Activated CD8-positive, alpha-beta T cell treated with anti-CD3 and anti-CD28 coated beads, Interleukin-2, amount 10 ng/mL, durations not matched to agents 7 days and 5 days (primary cell): ENCODE measurements at places on chromosomes 3 and 15. TPM values are rescaled to one million over a fixed set of nuclear protein-coding genes. Genes with fewer than 3 reads are reported as not detected.
A peak's percentile ranks its signal among the peaks of the same experiment; 100 is the strongest.

GRCh38 chr15:72339777-72340177 is 19.8 kb upstream of the CELF6 start:
- DNase-seq: no peak

- DNase-seq: no peak
Measured at GRCh38 chr3:105830836-105831235, 38.0 kb downstream of the CBLB start.

GRCh38 chr3:12489368-12489767 is 5.1 kb downstream of the TSEN2 start:
- no peak for DNase-seq

GRCh38 chr3:17861476-17861875 is 119.0 kb upstream of the TBC1D5 start:
- DNase-seq: no peak

ACAD9 gene
- total RNA-seq: 68.3 TPM

GRCh38 chr3:10394491-10395025 is 73.6 kb upstream of the SEC13 start:
- DNase-seq: no peak

RYR3 gene
- not detected for total RNA-seq

PRKAR2A gene
- 40.2 TPM for total RNA-seq

- no peak for DNase-seq
Measured at GRCh38 chr3:29067007-29067406, 213.9 kb upstream of the RBMS3 start.

LMOD3 gene
- total RNA-seq: not detected

DNA sequence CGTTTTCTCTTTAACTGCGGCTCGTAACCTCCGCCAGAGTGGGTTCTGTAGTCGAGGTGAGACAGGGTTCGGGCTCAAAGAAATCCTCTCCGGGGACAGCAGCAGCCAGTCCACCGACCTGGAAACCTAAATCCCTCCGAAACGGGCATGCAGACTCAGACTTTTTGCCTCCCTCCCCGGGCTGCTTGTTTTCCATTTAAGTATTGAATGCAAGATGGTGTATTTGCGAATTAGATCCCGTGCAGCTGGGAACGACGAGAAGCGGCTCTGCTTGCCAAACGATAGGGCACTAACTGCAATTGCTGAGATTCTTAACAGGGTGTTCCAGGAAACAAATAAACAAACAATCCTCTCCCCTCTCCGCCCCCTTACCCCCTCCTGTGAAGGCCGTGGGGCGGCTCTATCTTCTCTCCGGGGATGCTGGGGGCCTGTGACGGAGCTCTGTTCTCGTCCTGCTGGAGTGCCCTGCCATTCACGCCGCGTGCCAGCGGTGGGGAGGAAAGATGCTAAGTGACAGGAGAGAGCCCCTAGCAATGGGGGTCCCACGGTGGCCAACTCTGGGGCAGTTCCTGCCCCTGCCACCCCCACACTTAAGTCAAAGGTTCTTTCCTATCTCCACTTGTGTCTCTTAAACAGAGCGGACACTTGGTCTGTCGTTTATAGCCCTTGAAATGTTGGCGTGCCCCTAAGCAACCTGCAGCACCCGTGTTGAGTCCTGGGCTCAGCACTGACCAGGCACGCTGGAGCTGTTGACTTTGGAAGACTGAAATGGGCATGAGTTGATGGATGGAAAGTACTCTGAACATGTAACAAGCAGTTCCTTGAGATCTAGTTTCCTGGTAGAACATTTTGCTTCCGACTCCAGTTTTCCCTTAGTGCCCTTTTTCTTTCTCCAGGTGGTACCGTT is 1.3 kb upstream of the ETV5 start:
- DNase-seq: peak; percentile 24

GPR171 gene
- total RNA-seq: 124 TPM

DNA sequence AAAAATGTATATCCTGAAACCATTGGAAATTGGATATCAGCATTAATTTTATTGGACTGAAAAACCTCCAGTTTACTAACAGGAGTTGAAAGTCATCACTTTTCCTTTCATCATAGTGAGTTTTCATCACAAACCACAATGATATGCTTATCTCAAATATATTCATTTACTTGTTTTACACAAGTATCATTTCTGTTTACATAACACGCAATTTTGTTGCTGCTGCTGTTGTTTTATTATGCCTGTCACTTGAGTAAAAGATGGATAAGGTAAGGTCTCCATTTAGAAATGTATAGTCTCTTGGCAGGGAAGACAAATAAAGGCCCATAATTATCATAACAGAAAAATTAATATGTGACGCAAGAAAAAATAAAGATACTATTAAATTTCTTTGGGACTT is 199.2 kb downstream of the TP63 start:
- DNase-seq: no peak

FAM81A gene
- 4.7 TPM for total RNA-seq

DNA sequence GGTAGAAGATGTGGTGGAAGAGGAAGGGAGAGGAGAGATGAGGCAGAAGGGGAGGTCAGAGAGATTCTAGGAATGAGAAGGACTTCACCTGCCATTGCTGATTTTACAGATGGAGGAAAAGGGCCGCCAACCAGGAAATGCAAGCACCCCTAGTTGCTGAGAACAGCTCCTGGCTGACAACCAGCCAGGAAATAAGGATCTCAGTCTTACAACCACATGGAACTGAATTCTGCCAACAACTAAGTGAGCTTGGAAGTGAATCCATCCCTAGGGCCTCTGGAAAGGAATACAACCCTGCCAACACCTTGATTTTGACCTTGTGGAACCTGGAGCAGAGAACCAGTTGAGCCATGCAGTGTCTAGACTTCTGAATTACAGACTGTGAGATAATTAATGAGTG is 86.6 kb downstream of the EDEM1 start:
- no peak for DNase-seq

SLC27A2 gene
- 11.6 TPM for total RNA-seq

GRCh38 chr15:33215941-33216872 is 21.7 kb upstream of the FMN1 start:
- no peak for DNase-seq

TMCO5A gene
- total RNA-seq: not detected

DNA sequence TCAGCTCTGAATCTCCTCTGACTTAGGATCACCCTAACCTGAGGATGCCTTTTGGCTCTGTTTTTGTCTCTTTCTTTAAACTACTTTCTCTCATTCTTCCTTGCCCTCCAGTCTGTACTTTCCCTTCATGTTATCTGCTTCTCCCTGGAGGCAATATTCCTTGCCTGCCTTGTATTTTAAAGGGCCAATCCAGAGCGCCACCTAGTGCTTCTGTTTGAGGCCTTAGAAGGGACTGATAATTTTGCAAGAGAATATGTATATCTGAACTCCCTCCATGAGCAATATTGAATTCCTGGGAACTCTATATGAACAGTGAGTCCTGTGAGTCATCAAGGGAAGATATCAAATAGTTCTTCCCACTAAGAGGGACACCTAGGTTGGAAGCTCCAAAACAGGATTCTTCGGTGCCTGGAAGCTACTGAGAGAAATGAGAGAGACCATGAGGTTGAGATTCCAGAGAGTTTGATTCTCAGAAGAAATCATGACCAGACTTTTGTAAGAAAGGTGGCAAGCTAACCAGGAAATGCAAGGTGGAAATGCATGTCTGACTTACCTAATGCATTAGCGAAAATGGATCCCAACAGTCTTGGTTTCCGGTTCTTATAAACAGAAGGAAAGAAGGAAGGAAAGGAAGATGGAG is 203.8 kb upstream of the CD96 start:
- DNase-seq: peak; percentile 69

DNA sequence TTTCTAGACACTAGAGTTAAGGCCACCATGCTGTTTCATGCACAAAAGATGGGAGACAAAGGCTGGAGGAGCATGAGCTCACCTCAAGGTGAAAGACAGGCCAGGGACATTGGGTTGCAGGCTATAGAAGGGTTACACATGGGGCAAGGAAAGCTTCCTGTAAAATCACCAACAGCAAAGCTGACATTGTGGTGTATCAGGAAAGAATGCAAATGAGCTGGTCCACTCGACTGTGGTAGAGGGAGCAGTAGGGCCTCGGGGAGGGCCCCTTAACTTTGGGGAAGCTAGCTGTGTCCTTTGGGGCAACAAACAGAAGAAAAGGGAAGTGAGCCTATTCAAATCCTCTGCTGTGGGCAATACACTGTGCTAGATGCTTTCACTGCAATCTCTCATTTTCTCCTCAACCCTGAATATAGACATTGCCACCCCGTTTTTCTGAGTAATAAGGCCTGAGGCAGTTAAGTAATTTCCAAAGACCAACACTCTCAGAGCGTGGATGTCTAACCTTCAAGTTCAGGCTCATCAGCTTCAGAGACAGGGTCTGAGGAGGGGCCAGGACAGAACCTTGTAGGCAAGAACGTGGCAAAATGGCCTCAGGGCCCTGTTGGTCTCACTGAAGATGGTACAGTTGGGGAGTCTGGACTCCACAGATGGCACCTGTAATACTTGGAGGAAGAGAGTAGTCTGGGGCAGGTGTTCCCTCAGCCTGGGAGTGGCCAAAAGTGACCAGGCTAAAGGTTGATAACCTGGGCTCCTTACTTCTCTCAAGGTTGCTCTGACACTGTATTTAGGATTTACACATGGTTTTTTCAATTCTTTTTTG is 24.1 kb downstream of the CX3CR1 start:
- DNase-seq: no peak

DNA sequence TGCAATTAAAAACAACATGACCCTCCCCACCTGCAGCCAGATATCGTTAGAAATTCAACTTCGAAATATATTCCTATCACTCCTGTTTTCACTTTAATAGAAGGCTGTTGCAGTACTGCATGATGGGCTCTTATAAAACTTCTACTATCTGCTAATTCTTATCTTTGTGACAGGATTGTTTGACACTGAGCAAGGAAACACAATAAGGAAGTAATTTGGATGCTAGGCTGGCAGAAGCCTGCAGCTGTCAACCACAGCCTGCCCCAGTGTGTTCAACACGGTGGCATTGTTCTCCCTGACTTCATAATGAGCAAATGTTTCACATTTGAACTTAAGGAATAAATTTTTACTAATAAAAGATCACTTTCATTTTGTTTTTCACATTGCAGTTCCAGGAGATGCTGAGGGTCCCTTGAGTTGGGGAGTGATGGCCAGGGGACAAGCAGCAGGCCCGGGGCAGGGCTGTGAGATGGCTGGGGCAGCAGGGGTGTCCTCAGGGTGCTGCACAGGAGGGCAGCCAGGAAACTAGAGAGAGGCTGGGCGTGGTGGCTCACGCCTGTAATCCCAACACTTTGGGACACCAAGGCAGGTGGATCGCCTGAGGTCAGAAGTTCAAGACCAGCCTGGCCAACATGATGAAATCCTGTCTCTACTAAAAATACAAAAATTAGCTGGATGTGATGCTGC is 64.8 kb upstream of the SEC61A1 start:
- DNase-seq: no peak

CCR9 gene
- not detected for total RNA-seq

GRCh38 chr15:37038716-37039106 is 61.6 kb downstream of the MEIS2 start:
- no peak for DNase-seq

GRCh38 chr3:159732172-159733111 is 256.2 kb upstream of the IL12A start:
- DNase-seq: no peak

DNA sequence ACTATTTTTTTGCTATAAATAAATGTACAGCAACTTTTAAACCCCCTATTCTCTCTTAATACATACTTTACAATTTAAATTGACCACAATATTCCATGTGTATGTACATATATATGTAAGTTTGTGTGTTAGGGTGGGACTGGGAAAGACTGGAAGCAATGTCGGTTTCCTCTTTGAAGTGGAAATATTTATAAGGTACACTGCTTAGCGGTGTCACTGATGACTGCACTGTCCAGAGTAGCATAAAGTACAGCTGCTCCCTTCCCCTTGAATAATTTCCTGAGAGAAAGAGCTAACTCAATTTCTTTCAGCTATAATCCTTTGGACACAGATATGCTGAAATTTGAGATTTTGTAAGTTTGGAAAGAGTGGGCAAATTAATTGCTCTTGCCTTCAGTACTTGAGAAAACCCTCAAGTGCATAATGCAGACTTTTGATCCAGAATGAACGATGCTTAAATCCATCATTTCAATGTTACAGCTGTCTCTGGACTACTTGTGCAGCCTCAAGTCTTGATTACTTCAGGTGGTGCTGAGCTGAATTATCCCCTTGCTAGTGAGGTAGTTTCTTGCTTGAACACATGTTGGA is 267.0 kb upstream of the CFAP20DC start:
- no peak for DNase-seq

GRCh38 chr3:29679944-29680343 is 399.1 kb downstream of the RBMS3 start:
- no peak for DNase-seq

DNA sequence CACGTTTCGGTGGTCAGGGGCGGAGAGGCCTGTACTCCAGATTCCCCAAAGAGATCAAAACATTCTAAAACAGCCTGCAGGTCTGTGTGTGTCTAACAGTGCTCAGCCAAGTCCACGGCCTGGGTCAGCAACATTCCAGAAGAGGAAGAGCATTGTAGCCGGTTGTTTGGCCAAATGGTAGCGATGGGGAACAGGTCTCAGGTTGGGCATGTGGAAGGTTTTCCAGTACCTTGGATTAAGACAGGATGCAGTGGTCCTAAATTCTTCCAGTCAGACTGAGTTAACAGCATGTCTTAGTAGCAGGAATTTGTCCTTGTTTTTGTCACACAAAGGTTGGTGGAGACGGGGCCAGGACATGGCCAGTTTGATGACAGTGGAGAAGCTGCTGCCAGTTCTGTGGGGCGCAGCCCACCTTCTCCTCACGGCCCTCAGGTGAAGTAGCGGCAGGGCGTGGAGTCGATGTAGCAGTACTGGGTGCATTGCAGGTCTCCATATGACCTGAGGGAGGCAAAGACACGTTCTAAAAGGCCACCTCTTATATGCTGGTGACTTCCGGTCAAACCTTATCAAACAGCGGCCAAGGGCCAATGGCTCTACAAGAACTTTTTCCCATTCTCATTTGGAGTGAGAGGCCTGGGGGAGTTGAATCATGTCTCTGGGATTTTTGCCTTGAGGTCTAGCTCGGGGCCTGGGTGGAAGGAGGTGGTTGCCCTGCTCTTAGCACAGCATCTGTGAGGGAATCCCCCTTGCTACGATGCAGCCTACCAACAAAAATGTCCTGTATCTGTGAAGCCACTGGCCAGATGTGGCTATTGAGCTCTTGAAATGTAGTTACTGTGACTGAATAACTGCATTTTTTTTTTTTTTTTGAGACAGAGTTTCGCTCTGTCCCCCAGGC is 24.1 kb downstream of the EAF1 start:
- DNase-seq: no peak

- DNase-seq: no peak
Measured at GRCh38 chr15:25858952-25859760, 4.0 kb downstream of the ATP10A start.

JAGN1 gene
- 30.2 TPM for total RNA-seq

ANKRD34C gene
- total RNA-seq: not detected

DNA sequence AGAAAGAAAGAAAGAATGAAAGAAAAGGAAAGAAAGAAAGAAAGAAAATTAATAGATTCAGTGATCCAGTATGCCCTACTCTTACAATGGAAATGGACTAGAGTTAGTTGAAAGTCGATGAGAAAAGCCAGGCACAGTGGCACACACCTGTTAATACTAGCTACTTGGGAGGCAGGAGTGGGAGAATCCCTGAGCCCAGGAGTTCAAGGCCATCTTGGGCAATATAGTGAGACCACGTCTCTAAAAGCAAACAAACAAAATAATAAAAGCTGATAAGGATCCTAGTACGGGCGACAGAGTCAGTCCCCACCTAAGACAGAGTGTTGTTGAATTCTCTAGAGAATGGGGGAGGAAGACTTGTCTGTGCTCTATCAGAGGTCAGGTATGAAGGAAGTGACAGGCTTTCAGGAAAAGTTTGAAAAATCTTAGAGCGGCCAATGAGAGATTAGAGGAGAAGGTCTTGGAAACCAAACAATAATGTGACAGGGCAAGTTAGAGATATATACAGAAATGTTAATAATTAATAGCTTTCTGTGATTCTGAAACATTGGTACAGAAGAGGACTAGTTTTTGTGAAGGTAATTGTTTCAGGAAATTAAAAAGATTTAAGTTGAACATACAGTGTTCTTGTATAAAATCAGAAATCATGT is 117.9 kb upstream of the PTX3 start:
- no peak for DNase-seq
